ENCODE measurements at places on chromosomes 7 and 10.

DNA sequence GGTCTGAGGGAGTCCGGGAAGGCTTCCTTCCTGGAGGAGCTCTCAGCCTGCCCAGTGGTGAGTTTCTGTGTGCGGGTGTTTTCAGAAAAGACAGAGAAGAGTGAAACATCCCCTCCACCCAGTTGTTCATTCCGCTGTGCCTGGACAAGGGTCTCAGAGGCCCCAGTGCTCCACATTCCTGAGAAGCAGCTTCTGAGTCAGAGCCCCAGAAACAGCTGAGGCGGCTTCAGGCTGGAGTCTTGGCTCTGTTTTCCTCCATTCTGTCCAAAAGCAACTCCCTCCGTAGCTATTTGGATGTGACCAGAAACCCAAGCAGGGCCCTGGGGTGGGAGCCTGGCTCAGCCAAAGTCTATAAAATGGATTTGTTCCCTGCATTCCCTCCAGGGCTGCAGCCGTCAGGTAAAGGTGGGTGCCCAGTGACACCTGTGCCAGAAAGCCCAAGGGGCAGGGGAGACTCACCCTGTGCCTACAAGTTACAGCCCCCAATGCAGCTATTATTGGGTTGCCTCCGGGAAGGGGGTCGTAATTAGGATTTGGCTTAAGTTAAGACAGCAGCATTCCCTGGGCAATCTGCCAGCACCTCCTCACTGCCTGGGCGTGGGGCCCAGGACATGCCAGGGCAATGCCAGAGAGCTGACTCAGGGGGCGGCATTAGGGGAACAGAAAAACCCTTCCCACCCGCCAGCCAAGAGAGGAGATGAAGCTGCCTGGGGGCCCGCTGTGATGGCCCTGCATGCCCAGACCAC, 13.1 kb upstream of the CAMK2G start:
- peak; percentile 71 for DNase-seq

DNA sequence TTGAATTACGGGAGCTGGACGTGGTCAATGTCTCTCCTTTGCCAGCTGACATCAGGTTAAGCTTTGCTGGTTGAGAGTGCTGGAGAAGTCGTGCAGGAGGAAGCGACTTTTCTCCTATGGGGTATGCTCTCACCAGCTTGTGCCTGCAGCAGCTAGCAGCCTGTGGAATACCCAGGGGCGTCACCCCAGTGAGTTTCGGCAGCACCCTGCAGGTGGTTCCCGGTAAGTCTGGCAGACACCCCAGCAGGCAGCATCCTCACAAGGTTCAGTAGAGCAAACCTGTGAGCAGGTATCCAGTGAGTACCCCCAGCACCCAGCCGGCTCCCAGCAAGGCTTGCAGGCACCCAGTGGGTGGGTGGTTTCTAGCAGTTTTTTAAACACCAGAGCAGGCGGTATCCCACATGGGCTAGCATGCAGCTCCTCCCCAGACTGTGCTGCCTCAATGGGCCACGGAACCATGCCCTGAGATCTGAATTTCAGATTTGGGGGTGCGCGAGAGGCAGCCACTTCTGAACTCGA, 74.8 kb upstream of the SVIL start:
- DNase-seq = no peak

DNA sequence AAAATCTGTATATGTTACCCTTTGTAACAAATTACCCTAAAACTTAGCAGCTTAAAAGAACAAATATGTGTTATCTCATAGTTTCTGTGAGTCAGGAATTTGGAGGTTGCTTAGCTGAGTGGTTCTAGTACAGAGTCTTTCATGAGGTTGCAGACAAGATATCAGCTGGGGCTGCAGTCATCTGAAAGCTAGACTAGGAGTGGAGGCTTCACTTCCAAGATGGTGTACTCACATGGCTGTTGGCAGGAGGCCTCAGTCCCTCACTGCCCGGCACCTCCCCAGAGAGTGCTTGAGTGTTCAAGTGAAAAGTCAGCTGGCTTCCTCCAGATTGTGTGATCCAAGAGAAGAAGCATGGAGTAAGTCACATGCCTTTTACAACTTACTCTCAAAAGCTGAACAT, 16.9 kb upstream of the GGCT start:
- peak; percentile 16 for DNase-seq

GRCh38 chr7:33109005-33109757, at the start of gene RP9:
Gene RP9 (minus strand): TSS chr7:33109404. CDS start chr7:33109372, 32 bp downstream.
- peak; percentile 90 for DNase-seq

- no peak for DNase-seq
These were observed 2.1 kb upstream of the SLC13A1 start for GRCh38 chr7:123201901-123202300.

DNA sequence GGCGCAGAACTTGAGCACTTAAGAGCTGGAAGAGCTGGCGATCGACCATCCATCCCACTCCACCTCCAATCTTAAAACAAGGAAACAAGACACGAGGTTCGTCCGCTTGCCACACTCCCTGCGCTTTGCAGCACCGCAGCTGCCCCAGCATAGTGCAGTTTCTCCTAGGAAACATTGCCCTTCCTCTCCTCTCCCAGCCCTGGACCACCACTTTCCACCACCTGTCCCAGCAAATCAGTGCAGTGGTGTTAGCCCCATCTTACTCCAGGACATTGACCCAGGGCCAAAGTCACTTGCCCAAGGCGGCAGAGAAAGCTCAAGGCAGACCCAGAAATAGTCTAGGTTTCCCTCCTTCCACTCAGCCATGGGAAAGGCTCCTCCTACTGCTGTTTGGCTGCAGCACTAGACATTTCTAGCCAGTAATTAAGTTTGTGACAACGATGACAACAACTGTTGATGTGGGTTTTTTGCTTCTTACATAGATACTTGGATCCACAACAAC, 1.5 kb upstream of the PARD3 start:
- DNase-seq = peak; percentile 36

GRCh38 chr10:91652364-91652763, 19.5 kb upstream of the PPP1R3C start:
- peak; percentile 51 for DNase-seq

- peak; percentile 75 for DNase-seq
These were observed 52.0 kb upstream of the FIGNL1 start for GRCh38 chr7:50502001-50502684.

DNA sequence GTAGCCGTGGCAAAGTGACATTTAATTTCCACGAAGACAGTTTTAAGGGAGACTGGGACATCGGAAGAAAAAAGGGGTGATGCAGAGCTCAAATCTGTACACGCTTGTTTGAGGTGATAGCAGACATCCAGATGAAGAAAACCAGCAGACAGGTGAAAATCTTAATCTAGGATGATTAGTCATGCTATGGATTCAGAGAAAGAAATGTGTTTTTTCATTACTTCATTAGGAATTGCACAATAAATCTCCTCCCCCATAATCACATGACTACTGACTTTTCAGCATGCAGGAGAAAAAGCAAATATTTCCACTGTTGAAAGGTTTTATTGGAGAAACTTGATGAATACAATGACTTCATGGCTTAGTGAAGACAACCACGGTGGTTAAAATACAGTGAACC, 2.5 kb downstream of the NUDT5 start:
- peak; percentile 34 for DNase-seq

- DNase-seq = no peak
These were observed 63.7 kb downstream of the LARP4B start for GRCh38 chr10:867807-868206.

DNA sequence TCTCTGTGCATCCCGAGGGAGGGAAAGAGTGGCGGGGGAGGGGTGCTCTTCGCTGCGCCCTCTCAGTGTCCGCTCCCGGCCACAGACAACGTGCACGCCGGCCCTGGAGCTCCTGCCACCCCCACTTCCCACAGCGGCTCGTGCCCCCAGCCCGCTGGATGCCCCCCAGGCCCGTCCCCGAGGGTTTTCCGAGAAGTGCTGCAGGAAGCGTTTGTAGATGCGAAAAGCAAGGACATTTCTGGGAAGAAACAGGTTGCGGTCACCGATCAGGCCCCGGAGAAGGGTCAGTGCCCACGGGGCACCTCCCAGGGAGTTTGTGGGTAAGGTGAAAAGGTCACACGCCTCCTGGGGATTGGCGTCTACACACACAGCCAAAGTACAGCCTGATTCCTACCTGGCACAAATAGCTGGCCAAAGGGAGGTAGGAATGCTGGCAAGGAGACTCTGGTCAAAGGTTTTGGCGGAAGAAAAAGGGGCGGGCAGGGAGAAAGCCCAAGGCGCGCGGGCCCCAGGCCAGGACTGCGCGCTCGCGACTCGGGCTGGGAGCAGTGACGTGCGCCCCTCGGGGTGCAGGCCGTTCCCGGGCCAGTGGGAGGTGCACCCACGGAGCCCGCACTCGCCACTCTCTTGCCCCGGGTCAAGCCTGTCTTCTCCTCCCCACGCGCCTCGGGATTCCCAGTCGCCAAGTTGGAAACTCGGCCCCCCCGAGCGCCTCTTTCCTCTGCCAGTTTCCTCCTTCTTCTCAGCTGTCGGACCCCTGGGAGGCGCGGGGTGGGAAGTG, 1.5 kb upstream of the NRP1 start:
- DNase-seq = peak; percentile 81

- peak; percentile 87 for DNase-seq
These were observed 12.5 kb downstream of the SFRP5 start for GRCh38 chr10:97759158-97759887.

DNA sequence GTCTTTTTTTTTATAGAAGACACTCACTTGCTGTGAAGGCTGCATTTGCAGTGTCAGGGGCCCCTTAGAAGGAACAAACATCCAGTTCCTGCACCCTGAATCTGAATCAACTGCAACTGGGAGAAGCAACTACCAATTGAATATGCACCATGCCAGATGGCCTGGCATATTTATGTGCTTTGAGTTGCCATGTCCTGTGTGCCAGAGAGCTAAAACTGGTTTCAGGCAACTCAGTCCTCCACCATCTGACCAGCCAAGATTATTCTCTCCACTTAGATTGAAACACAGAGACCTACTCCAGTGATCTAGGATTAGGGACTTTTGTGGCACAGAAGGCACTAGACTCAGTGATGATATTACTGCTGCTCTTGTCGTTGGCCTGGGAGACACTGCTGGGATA, 225.4 kb downstream of the HECW1 start:
- DNase-seq = no peak

GRCh38 chr10:16988900-16989299, 140.7 kb downstream of the CUBN start:
- no peak for DNase-seq

- peak; percentile 49 for DNase-seq
These were observed 12.1 kb upstream of the CCNY start for GRCh38 chr10:35324196-35324595.

GRCh38 chr7:36692456-36692855, 31.8 kb downstream of the AOAH start:
- DNase-seq = no peak

GRCh38 chr7:5063698-5064097, 18.0 kb downstream of the RBAK start:
- no peak for DNase-seq

- DNase-seq = no peak
These were observed 35.0 kb downstream of the C10orf105 start for GRCh38 chr10:71684356-71685173.

DNA sequence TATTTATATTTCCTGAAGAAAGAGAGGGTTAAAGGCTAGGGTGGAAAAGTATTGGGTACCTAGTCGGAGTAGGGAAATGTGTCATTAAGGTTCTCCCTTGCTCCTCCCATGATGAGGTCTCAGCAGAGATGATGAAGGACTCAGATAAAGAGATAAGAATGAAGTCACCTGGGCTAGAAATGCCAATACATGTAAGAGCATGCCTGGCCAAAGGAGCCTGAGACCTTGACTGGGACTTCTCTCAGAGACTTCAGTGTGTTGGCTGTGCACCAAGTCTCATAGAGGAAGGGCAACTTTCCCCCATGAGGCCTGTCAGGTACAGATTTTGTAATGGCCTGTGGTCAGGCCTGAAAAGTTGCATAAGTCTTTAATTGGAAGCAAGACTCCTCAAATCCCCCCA, 361.0 kb upstream of the CDC14C start:
- DNase-seq = no peak

- peak; percentile 85 for DNase-seq
These were observed 3.8 kb upstream of the GTF2IRD1 start for GRCh38 chr7:74449809-74450397.

- no peak for DNase-seq
These were observed 421.0 kb downstream of the THSD7A start for GRCh38 chr7:11410656-11411644.

DNA sequence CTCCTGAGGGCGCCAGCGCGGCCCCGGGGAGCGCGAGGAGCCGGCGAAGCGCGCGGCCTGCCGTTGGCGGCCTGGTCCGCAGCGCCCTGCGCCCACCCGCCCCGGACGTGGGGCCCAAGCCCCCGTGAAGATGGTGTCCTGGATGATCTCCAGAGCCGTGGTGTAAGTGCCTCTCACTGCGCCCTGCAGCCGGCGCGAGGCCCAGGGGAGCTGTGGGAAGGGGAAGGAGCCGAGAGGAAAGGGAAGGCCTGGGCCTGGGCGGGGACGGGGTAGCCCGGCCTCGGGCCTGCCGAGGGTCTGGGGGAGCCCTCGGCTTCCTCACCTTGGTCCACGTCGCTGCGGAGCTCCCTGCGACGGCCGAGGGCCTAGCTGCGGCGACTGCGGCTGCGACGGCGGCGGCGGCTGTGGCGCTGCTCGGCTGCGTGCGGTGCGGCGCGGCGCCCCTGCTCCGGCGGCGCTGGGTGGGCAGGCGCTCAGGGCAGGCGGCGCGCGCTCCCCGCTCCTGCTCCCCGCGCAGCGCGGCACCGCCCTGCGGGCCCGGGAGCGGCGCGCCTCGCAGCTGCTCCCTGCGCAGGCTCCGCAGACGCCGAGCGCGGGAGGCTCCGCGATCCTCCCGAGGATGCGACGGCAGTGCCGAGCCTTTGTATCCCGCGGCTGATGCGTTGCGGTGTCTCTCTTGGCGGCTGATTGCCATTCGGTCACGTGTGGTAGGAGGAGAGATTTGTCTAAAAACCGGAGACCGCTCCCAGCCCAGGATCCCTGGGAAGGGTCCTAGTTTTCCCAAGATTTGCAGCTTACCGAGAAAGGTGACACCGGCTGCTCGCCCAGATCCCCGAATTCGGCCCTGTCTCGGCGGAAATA, 445 bp downstream of the REEP3 start:
- peak; percentile 91 for DNase-seq

GRCh38 chr7:140284062-140284461, 107.3 kb upstream of the KDM7A start:
- no peak for DNase-seq

DNA sequence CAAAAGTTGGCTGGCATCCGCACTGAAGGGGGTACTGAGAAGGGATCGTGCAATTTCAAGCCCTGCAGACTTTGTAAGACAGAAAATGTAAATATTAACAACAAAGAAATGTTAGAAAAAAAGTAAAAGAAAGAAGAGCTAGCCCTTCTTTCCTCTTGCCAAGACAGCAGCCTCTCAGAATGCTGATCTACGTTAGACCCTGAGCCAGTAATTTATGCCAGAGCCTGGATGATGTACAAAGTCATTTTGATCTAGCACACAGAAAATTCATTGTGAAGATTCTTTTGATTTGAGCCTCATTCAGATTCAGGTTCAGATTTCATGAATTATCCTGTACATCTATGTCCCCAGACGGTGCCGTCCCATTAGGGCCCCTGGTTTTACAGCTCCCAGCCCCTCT, 105.2 kb downstream of the PRKCQ start:
- no peak for DNase-seq

GRCh38 chr10:118965096-118965495, 64.4 kb upstream of the NANOS1 start:
- no peak for DNase-seq

GRCh38 chr10:106771154-106771553, 393.4 kb downstream of the SORCS1 start:
- no peak for DNase-seq
